ENCODE measurements at places on chromosomes 5 and 9.

- DNase-seq, result no peak
Observed at GRCh38 chr9:122372856-122373845, 2.3 kb downstream of the PTGS1 start.

DNA sequence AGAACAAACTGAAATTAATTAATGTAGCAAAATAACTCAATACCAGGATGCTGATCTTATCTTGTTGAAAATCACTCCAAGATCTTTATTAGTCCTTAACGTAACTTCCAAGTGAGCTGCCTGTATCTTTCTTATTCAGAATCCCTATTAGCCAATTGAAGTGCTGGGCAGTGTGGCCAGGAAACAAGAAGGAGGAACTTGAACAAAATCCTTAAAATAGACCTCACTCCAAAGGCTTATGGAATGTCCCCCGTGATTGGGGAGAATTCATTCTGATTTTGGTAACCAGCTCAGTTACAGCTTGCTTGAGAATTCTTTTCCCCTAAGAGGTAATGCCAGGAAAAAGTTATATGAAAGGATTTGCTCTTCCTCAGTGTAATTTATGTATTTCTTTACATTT lies 171.0 kb downstream of the DEPDC1B start:
- no peak for DNase-seq

DNA sequence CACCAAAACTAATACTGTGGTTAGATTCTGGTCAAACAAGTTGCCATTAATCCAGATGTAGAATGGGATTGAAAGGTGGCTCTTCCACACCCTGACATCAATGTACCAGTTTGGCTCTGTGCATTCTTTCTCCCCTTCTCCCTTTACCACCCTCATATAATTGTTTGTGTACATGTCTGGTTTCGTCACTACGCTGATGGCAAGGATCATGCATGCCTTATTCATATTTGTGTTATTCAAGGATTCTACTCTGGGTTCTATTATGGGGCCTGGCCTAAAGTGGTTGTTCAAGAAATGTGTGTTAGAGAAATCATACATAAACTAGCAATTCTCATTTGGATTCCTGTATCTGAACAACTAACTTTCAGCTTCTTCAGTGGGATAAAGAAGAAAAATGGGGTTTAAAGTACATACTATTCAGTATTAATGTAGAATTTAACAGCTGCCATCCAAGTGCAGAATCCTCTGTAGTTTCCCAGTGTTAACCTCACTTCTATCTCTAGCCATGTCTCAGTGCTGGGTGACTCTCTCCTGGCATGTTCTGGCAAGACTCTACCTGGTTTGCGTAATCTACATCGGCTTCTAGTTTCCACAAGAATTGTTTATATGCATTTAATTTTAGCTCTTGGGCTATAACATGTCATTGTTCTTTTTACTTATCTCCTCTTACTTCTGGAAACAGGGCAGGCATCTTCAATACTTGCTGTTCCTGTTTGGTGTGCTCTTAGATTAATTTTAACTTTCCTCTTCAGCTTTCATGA lies 27.9 kb upstream of the CDKN2B start:
- no peak for DNase-seq

DNA sequence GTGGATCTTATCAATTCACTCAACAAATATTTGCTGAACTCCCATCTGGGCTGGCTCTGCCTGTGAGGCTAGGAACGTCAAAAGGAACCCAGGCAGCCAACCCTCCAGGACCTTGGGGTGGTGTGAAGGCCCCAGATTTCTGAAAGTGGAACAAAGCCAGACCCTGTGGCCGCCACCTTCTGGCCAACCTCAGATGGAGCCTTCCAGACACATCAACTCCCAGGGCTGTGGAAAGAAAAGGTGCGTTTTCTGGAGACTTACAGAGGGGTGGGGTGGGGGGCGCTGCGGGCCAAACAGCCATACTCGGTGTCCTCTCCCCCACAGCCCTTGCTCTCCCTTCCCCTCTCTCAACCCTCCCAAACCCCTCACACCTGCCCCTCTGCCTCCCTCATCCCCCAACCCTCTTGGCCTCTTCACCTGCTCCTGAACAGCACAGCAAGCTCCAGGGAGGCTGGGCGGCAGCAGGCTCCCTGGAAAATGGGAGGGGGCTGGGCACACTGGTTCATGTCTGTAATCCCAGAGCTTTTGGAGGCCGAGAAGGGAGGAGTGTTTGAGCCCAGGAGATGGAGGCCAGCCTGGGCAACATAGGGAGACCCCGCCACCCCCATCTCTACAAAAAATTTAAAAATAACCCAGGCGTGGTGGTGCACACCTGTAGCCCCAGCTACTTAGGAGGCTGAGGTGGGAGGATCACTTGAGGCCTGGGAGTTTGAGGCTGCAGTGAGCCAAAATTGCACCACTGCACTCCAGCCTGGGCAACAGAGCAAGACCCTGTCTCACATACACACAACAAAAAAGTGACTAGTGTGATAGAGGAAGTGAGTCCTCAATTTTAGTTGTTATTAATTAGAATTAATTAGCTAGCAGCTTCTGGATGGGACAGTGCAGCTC lies 45.0 kb upstream of the PRRC2B start:
- DNase-seq, result no peak

DNA sequence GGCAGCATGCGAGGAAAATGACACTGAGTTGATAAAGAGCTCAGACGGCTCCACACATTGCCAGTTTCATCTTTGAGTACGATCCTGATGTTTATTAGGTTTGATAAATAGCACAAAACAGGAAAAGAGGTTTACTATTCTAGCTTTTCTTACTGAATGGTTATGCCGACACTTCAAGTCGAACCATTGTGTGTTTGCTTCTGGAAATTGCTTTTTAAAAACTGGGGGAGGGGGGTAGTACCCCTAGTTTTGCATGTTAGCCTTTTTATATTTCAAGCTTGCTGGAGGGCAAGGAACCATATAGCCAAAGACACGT lies 5.2 kb downstream of the PTCH1 start:
- DNase-seq, result no peak

GRCh38 chr9:134653259-134654009 lies 11.8 kb downstream of the COL5A1 start:
- DNase-seq, result no peak

DNA sequence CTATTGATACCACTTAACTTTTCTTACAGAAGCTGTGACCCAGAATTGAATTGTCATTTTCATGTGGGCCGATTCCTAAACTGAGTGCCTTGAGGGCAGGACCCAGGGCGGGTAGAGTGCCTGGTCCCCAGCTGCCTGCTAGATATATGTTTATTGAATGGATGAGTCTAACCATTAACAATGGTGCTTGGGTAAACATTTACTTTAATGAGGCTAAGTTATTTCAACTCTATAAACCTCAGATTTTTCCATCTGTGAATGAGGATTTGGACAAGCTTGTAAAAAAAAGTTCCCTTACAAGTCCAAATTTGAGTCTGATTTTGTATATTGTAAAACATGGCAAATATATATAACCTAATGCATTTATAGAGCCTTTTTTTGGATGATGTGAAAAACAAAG lies 181.8 kb upstream of the ELL2 start:
- DNase-seq, result no peak

DNA sequence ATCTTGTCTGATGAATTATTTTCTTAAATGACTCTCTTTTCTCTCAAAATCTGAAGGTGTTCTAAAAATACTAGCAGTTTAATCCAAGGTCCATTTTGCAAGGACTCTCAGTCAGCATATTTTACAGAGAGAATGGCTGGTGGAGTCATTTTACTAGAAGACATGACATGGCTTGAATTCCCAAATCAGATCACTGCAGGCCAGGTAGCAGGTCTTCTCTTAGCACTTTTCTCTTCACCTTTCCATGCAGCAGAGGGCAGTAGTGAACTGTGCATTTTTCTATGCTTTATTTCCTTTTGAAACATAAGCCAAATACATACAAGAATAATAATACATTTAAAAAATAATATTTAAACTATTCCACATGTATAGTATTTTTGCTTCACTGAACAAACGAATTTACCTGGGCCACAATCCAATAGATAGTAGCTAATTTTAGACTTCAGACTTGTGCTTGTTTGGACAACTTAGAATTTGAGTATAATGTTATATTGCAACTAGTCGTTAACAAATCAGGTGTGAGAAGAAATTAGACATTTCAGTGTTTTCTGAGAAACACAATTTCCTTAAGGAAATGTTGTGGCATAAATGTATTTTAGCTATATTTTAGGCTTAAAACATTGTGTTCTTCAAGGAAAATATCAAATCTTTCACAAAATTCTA lies 289.4 kb upstream of the DAB2 start:
- no peak for DNase-seq

DNA sequence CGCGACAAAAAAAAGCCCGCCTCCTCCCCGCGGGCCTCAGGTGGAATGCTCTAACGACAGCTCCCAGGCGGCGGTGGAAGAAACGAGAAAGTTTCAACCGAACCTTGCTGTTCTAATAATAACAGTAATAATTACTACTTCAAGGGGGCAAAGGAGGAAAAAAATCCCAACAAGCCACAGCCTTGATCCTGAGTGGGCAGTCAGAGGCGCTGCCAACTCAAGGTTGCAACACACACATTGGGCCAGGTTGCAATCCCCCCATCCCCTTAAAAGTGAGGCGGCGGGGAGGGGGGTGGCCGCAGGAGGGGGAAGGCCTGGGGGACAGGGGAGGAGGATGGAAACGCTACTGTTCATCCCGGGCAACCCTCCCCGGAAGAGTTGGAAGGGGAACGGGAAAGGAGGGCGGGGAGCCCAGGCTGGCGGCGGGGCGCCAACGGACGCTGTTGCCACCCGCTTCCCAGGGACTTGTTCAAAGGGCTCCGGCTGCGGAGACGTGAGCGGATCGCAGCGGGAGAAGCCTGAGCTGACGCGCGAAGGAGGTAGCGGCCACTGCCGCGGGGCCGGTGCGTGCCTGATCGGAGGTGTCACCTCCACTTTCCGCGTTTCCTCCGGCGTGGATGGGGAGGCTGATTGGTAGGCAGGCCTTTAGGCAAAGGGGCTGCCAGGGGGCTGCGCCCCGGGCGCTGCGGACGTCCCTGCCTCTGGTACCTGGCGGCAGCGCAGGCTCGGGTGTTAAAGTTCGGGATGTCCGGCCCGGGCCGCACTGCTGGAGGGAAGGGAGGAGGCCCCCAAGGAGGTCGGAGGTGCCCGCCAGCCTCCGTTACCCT lies 647 bp downstream of the SMARCA2 start:
- DNase-seq, result peak; percentile 48

GRCh38 chr9:134611046-134611445 lies 30.6 kb upstream of the COL5A1 start:
- no peak for DNase-seq

GRCh38 chr5:172315587-172316493 lies 32.3 kb upstream of the UBTD2 start:
- no peak for DNase-seq

DNA sequence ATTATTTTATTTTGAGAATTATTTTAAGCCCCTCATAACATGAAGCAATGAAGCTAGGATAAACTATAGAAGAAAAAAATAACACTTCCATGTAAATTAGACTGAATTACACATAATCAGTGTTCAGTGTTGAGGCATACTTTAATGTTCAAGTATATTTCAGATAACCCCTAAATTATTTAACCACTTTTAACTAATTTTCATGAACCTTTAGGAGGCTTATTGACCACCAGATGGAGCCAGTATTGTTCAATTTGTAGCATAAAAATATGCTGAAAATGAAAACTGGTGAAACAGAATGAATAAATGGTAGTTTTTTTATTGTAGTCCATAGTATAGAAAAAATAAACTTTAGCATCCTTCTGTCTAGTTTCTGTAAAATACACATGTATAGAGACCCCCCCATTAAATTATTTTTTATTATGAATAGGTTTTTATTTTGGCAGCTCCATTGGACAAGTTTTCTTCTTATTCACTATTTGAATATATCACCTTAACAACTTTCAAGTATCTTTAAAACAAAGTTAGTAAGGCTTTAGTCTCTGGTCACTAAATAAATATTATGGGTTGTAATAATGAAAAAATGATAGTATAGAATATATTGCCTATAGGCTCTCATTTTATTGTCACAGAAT lies 190.1 kb downstream of the CWC27 start:
- no peak for DNase-seq

DNA sequence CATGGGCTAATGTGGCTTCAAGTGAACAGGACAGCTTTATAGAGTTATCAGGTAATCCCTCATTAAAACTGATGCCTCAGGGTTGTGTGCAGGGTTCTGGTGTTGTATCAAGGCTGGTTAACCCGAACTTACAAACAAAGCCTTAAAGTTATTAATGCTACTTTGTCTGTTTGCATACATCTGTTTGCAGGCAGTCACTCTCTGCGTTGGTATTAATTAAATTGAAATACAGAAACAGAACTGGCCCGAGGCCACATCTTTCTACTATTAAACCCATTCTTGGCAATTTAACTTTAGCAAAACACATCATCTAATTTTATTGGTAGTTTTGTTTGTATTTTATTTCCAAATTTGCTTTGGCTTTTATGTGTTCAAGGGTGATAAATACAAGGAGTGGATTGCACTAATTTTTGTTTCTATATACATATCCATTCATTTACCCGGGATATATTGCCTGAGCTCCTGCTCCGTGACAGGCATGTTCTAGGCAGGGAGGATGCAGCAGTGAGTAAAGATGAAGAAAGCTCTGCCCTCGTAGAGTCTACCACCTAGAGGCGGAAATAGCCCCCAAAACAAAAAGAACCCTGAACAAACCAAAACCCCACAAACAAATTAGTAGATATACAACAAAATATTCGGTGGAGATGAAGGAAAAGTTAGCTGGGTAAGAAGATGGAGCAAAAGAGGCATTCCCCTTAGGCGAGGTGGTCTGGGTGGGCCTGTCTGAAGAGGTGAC lies 164.2 kb downstream of the MACROH2A1 start:
- DNase-seq, result no peak

- DNase-seq, result no peak
Observed at GRCh38 chr5:59866661-59867060, 26.9 kb downstream of the PDE4D start.

- DNase-seq, result no peak
Observed at GRCh38 chr5:147547730-147548129, 37.9 kb upstream of the DPYSL3 start.

DNA sequence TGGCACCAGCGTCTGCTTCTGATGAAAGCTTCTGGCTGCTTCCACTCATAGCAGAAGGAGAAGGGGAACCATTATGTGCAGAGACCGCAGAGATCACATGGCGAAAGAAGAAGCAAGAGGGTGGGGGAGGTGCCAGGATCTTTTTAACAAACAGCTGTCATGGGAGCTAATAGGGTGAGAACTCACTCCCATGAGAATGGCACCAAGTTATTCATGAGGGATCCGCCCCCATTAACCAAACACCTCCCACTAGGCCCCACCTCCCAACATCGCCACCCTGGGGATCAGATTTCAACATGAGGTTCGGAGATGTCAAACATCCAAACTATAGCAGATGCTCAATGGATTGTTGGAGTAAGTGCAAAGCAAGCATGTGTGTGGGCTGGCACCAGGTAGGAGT lies 125.8 kb upstream of the SLIT3 start:
- DNase-seq, result no peak

GRCh38 chr5:115463983-115464382 lies 80.6 kb downstream of the FEM1C start:
- no peak for DNase-seq

DNA sequence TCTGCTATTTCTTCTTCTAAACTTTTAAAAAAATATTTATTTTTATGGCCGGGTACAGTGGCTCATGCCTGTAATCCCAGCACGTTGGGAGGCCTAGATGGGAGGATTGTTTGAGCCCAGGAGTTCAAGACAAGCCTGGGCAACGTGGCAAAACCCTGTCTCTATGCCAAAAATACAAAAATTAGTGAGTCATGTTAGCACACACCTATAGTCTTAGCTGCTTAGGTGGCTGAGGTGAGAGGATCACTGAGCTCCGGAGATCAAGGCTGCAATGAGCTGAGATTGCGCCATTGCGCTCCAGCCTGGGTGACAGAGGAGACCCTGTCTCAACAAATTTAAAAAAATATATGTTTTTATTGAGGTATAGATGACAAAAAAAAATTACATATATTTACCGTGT lies 5.6 kb downstream of the AP3S1 start:
- DNase-seq, result no peak
